Activated T-helper 1 cell treated with anti-CD3 and anti-CD28 coated beads, Interleukin-2, amount 50 U/mL, for 16 hours (primary cell): ENCODE measurements at places on chromosomes 7 and 10.

DNA sequence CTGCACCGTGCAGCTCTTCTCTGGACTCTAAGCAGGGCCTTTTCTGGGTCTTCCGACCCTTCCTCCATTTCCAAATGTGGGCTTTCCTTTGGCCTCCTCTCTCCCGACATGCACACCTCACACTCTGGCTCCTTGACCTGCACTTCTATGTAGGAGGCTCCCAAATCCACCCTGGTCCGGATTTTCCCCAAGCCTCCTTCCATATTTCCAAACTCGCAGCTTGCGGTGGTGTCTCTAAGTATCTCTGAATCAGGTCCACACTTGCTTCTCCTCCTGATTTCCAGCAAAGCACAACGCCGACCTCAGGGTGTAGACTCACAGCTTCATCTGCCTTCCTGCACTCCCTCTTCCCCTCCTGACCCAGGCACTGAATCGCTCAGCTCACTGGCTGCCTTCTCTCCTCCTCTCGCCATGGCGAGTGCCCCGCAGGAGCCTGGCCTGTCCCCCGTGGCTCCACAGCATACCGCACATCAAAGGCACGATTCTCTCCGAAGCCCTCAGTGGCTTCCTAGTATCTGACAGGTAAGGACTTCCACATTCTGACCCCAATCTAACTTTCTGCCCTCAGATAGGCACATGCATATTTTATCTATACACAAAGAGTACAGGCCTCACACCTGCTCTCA is 27.8 kb downstream of the DIP2C start:
- DNase-seq, result no peak

DNA sequence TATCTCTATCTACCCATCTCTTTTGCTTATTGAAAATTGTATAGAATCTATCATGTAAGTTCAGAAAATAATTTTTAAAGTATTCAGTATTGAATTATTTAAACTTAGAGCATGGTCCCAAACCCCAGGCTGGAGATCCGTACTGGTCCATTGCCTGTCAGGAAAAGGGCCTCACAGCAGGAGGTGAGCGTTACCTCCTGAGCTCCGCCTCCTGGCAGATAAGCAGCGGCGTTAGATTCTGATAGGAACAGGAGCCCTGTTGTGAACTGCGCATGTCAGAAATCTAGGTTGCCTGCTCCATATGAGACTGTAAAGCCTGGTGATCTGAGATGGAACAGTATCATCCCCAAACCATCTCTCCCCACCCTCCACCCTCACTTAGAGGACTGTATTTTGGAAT is 266.0 kb upstream of the CNTNAP2 start:
- DNase-seq, result no peak

DNA sequence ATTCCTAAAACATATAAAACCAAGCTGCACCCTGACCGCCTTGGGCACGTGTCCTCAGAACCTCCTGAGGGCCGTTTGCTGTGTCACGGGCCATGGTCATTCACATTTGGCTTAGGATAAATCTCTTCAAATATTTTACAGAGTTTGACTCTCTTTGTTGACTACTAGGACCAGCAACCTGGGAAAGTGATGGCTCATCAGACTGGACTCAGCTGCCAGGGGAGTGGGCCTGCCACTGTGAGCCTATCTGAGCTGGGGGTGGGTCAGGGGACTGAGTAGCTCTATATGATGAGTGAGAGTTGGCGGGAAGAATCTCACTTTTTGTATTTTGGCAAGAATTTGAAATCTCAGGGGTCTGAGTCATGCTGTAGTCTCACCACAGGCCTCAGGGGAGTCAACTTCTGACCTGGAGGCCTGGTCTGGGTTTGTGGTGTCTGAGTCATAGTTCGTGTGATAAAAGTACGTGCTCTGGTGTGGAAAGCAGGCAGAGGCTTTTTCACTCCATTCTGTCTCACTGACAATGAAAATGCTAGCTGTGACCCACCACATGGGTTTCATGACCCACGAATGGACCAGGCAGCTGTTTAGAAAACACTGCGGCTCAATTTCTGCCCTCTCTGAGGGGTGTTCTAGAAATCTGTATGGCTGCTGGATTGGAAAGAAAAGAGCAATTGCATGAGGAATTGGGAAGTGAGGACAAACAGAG is 4.2 kb upstream of the UPP1 start:
- DNase-seq, result peak; percentile 55

GRCh38 chr7:90312745-90313144 is 8.4 kb downstream of the FAM237B start:
- no peak for DNase-seq

DNA sequence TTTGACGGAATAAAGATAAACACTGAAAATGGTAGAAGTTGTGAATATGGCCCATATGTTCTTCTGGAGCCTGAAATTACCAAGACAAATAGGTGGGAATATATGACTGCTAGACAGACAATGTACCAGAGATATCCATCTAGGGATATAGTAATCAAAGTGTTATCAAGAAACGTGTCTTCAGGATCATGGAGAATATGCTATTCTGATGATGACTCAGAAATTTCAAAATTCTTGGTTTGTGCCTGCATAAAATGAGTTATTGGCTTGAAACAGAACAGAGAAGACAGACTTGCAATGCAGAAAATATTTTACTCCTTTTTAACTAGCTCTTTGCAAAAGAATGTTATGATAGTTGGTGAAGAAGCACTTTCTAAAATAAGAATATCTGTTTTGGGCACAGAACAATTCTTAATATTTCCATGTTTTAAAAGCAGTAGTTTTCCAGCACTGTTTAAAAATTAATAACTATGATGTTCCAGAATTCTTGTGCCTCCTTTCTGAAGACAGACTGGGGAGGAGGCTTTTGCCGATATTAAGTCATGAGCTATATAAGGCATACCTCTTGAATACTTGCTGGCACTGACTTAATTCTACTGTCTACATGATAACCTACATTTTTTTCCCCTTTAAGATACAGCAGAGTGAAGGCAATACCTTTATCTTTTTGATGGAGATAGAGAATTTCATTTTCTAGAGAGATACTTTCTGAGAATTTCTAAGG is 34.4 kb upstream of the CABCOCO1 start:
- no peak for DNase-seq

- no peak for DNase-seq
These were observed 4.1 kb upstream of the TMEM243 start for GRCh38 chr7:87223666-87224065.
